ENCODE measurements at places on chromosomes 3 and 15. TPM values are rescaled to one million over a fixed set of nuclear protein-coding genes. Genes with fewer than 3 reads are reported as not detected.

The IQCF5 gene
- polyA plus RNA-seq: not detected

The CFAP20DC gene
- polyA plus RNA-seq: 5.3 TPM

The PLA2G4B gene
- polyA plus RNA-seq: 9.1 TPM

The ZNF609 gene
- polyA plus RNA-seq: 37.7 TPM

The ESYT3 gene
- 1.2 TPM for polyA plus RNA-seq

The ATP8B4 gene
- polyA plus RNA-seq: 3.6 TPM

The GUCA1C gene
- 0.26 TPM for polyA plus RNA-seq

Measured in right renal pelvis (tissue), 4 donors.